Activated CD4-positive, alpha-beta T cell treated with anti-CD3 and anti-CD28 coated beads, Interleukin-2, amount 50 U/mL, for 24 hours (primary cell): ENCODE measurements at places on chromosomes 5 and 9.

DNA sequence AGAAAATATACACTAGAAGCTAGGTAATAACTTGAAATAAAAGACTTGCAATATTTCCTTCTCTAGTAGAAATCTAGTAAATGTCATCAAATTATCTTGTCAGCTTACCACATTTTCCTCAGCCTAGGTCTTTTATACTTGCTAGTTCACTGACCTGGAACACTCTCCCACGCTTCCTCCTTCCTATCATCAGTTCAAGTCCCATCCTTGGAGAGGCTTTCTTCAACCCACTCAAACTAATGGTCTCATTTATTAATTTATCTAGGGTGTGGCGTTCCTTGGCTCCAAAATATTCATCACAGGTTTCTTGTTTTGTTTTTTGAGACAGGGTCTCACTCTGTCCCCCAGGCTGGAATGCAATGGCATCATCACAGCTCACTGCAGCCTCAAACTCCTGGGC is 2.9 kb downstream of the FAM13B start:
- no peak for DNase-seq

DNA sequence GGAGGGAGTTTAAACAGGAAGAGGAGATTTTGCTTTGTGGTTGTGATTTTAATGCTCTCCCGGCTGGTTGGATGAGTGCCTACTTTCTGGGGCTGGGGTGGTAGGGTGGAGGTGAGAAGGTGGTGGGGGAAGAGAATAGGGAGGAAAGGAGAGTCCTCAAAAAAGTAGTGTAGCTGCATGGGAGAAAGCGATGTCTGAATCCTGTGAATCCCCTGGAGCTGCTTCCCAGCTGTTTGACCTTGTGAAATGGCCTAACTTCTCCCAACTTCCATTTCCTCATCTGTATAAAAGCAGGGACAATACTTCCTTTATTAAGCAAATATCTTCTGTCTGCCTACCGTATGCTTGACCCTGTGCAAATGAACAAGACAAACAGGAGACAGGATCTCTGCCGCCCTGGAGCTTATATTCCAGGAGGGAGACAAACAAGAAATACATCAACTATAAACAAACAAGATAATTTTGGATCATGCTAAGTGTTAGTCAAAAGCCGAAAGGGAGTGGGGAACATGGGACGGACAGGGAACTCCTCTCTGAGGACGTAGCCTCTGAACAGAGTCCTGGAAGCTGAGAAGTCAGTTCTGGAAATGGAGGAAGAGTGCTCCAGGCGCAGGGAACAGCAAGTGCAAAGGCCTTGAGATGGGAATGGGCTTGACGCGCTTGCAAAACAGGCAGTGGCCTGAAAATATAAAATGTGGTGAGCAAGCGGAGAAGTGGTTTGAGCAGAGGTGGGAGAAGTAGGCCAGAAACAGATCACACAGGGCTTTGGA is 103.5 kb downstream of the SPRY4 start:
- no peak for DNase-seq

DNA sequence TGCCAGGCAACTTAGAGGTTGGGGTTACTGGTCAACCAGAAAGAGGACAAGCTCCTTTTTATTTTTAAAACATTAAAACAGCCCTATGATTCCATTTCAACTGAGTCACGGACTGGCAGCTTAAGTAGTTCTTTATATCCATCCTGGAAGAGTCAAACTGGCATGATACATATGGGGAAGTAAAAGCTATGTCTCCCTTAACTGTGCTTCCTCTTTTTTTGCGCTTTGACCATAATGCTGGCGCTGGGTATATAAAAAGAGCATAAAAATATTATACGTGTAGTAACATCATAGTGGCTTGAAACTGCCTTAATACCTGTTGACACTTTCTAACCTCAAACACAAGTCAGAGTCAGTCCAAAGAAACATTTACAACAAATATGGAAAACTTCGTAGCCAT is 274.4 kb downstream of the CSNK1G3 start:
- no peak for DNase-seq

DNA sequence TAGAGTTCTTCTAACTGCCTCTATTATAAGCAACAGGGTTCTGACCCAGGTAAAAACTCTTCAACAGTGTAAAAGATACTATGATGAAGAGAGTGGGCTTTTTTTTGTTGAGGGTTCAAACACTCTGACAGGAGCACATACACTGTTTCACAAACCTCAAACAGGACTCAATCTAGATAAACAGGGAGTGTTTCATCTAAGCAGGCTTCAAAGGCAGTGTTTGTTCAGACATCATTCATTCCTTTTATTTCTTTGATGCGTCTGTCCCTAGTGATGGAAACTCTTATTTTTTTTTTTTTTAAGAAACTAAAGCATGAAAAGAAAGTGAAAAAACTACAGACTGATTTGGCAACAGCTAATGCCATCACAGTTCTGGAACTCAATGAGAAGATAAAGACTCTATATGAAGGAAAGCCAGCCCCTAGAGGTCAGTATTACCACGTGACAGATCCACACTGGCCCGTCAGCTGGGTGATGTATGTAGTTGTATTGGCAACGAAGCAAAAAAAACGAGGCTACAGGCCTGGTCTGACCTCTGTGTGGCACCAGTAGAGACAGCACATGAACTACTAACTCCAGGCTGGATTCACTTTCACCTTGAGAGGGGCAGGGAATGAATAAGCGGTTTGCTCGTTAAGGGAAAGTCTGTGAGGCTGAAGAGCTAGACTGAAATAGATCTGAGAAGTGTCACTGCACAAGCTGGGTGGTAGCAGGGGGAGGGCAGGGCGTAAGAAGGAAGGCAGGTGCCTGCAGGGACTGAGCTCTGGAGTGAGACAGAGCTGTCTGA is 172.2 kb downstream of the CCDC192 start:
- no peak for DNase-seq

DNA sequence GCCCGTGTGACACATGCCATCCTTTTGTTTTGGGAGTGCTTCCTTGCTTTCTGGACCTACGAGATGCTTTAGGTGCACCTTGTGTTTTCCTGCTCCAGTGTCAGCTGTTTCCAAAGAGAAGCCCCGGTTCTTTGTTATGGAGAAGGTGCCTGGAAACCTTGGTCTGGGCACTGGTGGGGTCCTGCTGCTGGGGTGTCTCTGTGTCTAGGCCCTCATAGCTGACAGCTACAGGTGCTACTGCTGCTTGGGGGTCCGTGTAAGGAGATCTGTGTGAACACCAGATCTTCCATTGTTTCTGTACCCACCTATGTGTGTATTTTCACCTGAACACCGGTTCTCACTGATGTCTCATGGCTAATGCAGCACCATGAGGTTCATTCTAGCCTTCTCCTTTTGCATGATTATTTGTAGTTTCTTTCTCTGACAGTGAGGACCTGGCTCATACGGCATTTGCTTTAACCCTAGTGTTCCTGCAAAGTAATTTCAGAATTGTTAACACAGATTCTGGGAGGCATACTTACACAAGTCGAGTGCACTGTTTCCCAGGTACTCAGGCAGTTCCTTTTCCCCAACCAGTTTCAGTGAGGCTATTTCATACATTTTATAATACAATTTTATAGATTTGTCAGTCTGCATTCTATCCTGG is 13.2 kb upstream of the FAM120AOS start:
- no peak for DNase-seq
